ENCODE measurements at places on chromosomes 6 and 20.

- no peak for DNase-seq
Observed at GRCh38 chr6:104653781-104654180, 205.9 kb downstream of the HACE1 start.

GRCh38 chr6:27651371-27651732 is 178.4 kb upstream of the ZNF184 start:
- DNase-seq, result no peak

DNA sequence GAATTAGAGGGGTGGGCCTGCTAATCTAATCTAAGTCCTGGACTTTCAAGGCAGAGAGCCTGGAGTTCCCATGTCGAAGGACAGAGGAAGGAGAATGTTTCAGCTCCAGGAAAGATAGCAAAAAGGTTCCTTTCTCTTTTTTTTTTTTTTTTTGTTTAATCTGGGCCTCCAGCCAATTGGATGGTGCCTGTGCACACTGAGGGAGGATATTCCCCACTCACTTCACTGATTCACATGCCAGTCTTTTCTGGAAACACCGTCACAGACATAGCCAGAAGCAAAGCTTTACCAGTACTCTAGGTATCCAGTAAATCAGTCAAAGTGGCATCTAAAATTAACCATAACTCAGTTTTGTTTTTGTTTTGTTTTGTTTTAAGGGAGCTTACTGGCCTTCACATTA is 721.1 kb downstream of the TENT5A start:
- no peak for DNase-seq

DNA sequence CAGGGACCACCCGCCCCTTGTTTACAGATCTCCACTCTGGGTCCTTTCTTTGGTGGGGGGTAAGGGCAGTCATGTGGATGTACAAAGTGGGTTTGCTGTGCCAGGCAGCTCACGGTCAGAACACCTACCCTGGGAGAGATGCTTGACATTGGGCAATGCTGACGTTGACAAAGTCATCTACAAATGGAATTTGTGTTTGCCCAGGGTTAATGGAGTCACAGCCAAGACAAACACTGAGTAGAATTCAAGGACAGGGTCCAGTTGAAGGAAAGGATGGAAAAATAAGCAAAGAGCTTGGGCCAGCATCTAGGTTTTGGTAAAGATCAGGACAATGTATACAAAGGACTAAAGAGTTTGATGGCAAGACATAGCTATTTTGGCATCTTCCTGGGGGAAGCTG is 54.7 kb downstream of the MOCS1 start:
- DNase-seq, result no peak

GRCh38 chr6:35691027-35691824 is 2.5 kb upstream of the FKBP5 start:
- DNase-seq, result no peak

- no peak for DNase-seq
Observed at GRCh38 chr6:90596967-90597539, 10.2 kb upstream of the MAP3K7 start.

Data from cerebellar nuclear complex (tissue), 1 donor.